ENCODE measurements at places on chromosomes 5 and 9. TPM values are rescaled to one million over a fixed set of nuclear protein-coding genes. Genes with fewer than 3 reads are reported as not detected.

The PCDHGB1 gene
- 1.4 TPM for total RNA-seq

The TAL2 gene
- not detected for total RNA-seq

The LECT2 gene
- not detected for total RNA-seq

The SPINK4 gene
- not detected for total RNA-seq

The CCDC183 gene
- 0.37 TPM for total RNA-seq

The OR13F1 gene
- total RNA-seq, result not detected

The PCDHGA6 gene
- 2.2 TPM for total RNA-seq

The INSYN2B gene
- 2.9 TPM for total RNA-seq

The ORM2 gene
- total RNA-seq, result not detected

The CERT1 gene
- total RNA-seq, result 81.9 TPM

The HMGXB3 gene
- total RNA-seq, result 45.9 TPM

Data from dermis blood vessel endothelial cell (primary cell).